NCI-H524 (cell line): ENCODE measurements at places on chromosomes 1 and 21.
A peak's percentile ranks its signal among the peaks of the same experiment; 100 is the strongest.

DNA sequence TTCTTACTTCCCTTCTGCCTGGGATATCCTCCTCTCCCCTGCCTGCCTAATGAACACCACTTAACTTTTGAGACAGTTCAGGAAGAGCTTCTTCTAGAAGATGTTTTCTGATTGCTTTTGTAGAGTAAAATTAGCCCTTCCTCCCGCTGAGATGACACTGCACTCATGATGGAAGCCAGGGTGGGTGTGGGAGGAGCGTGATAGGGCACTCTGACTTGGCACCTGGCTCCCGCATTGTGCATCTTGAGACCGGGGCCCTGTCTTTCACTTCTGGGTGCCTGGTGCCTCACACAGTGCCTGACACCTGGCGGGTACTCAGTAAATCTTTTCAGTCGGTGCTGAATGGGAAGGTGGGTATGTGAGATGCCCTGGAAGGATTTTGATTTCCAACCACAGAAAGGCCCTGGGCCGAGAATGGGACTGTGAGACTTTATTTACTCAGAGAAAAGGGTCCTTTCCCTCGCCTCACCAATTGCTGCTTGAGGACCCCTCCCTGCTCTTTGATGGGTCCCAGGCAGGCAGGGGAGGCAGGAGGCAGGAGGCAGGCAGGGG, 6.8 kb downstream of the THEM5 start:
- no peak for DNase-seq

GRCh38 chr1:233844275-233844674, 60.2 kb upstream of the SLC35F3 start:
- no peak for DNase-seq

DNA sequence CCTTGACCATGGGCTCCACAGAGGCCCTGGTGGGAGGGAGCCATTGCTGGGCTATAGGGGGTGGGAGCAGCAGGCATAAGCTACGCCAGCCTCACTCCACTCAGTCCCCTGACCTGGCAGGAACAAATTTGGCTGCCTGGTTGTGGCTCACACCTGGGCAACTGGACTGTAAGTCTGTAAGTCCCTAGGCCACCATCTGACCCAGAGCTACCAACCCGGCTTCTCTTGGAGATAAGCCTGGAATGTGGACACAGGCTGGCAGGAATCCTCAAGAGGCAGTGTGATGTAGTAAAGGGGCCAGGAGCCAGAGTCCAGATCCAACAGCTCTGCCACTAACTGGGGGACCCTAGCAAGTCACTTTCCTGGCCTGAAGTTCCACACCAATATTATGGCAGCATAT, 11.4 kb downstream of the NCF2 start:
- DNase-seq, result no peak

DNA sequence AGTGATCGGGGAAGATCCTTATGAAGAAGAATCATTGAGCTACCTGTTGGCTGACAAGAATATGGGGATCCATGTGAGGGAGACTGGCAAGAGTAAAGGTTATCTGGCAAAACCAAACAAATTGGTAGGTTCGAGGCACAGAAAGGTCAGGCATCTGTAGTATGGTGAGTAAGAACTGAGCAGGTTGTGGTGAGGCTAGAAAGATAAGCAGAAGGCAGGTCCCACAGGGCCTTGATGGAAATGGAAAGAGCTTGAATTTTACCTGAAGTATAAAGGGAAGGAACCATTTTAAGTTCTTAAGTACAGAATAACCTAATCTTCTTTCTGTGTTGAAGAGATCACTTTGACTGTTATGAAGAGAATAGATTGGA, 11.1 kb downstream of the PTPRC start:
- DNase-seq, result no peak

DNA sequence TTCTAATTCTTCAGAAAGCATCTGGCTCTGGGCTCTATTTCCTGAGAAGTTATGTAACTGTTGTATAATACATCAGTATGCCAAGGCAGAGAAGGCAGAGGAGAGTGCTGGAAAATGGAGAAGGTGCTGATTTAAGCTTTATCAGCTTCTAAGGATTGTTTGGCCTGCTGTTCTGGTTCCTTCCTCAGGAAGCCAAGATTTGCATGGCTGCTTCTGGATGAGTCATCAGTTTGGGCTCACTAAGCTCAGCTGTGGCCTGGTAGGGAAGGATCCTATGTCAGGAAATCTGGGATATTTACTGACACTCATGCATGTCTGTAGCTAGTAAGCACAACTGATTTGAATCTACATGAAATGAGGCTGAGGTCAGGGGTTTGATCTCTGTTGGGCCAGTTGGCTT, 73.2 kb upstream of the ADGRL4 start:
- no peak for DNase-seq

DNA sequence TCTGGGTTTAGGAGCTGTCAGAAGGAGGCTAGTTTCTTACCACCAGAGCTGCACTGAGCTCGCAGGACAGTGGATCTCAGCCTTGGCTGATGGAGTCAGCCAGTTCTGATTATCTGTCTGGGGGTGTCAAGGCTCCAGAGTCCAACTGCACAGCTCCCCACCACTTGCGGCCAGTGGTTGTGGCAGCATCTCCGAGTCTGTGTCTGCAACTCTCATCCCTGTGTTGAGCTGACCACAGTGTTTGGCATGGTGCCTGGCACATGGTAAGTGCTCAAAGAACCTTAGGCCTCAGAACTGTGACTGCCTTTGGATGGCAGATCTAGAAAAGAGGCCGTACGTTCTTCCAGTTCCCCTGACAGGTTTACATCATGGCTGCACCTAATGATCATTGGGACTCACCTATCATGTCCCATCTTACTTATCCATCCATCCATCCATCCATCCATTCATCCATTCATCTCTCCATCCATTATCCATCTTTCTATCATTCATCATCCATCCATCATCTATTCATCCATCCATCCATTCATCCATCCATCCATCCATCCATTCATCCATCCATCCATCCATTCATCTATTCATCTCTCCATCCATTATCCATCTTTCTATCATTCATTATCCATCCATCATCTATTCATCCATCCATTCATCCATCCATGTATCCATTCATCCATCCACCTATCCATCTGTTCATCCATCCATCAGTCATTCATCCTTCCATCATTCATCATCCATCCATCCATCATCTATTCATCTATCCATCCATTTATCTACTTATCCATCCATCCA, 114.5 kb downstream of the CRYAA start:
- no peak for DNase-seq

GRCh38 chr21:43574741-43575472, 84.4 kb downstream of the HSF2BP start:
- DNase-seq, result no peak

- no peak for DNase-seq
Observed at GRCh38 chr1:211985556-211986264, 49.6 kb downstream of the INTS7 start.

DNA sequence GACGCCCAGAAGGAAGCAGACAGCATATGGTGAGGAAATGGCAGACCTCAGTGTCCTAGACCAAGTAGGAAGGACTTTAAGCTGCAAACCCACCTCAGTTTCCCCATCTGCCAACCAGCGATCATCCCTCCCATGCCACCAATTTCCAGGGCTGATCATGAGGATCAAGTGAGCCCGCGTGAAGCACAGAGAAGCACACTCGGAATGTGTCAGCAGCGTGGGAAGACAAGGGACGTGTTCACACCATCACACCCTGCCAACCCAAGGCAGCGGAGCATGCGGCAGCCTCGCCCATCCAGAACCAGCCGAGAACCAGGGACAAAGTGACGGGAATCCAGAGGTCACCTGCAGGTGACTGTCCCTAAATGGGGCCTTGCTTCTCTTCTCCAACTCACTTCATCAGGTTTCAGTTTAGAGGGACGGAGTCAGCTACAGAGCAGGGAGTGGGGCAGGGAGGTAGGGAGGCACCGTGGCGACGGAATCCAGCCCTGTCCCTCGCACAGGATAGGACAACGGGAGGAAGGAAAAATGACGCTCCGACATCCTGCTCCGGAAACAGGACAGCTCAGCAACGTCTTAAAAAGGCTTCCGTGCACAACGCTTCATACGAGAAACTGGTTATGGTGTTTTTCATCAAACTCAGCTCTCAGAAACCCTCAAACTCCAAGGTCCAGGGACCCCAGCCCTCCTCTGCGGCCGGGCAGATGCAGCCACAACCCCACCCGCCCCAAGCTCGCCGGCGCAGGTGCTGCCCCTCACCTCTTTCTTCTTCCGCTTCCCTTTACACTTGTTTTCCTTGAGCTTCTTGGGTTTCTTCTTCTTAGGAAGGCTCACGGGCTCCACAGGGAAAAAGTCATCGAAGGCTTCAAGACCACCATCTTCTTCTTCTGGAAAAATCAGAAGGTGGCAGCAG, 12.5 kb downstream of the CHD5 start:
- no peak for DNase-seq

DNA sequence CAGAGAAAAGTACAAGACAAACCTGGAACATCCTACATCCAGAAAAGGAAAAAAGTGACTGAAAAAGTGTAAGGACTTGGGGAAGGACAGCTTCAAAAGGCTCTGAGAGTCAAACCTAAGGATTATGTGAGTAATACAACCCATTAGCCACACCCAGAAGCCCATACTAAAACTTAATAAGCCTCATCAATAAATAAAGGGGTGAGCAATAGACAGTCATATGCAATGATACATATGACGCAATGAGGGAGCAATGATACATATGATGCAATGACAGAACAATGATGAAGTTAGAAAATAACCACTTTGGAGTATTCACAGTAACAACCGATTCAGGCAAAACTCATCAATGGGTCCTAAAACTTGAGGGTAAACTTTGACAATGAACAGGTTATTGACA, 50.1 kb downstream of the BRWD1 start:
- no peak for DNase-seq

- peak; percentile 63 for DNase-seq
Observed at GRCh38 chr21:45954261-45954660, 27.3 kb upstream of the COL6A1 start.

GRCh38 chr1:52771384-52771783, 45.1 kb downstream of the ZYG11B start:
- DNase-seq, result no peak

DNA sequence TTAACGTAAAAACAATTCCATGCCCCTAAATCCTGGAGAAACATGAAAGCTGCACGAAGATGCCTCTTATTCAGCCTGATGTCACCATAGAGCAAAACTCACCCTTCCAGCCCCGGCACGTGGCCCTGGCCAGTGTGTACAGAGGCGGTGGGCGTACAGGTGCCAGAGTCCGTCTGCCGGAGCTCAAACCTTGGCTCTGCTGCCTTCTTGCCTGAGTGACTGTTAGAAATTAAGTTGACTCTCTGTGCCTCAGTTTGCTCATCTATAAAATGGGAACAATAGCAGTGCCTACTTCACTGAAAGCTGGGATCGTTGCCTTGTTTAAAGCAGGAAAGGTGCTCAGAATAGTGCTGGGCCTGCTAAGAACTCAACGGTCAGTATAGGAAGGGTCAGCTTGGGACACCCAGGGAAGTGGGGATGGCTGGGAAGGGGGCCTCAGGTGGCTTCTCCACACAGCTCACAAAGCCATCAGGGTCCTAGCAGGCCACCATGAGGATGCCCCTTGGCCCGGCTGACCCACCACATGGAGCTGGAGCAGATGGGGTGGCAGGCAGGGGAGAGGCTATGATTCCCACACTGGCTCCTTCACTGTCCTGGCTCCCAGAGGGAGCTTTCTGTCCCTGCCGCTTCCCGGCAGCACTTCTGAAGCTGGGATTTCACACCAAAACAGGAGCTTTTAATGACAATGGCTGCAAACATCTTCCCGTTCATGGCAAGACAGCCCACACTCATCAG, 237.2 kb downstream of the NPHP4 start:
- no peak for DNase-seq
